ENCODE measurements at places on chromosomes 16 and 17.

GRCh38 chr17:57751348-57751971 is 6.4 kb upstream of the CCDC182 start:
- DNase-seq, result no peak

- no peak for DNase-seq
Measured at GRCh38 chr17:37567137-37567536, 42.1 kb downstream of the SYNRG start.

DNA sequence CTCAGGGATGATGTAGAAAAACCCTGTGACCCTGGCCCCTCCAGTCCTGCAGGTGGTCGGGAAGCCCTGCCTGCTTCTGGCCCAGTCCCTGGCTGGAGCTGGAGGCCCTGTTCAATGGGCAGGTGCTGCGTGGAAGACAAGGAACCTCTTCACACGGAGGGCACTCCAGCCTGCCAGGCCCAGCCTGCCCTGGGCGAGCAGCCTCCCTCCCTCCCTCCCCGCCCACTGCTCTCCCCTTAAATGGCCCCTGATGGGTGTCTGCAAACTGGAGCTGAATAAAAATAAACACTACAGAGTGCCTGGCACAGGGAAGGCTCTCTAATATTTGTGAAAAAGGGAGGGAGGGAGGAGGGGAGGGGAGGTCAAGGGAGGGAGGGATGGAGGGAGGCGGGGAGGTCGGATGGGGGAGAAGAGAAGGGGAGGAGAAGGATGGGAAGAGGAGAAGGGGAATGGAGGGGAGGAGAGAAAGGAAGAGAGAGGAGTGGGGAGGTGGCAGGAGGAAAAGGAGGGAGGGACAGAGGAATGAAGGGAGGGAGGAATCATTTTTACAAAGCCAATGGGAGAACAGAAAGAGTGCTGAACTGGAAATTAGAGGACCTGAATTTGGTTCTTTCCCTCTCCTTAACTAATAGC is 222.8 kb upstream of the TNRC6C start:
- no peak for DNase-seq

- DNase-seq, result no peak
Measured at GRCh38 chr17:31444026-31444425, 52.6 kb downstream of the RAB11FIP4 start.

GRCh38 chr17:7502987-7503386 is 18.8 kb downstream of the POLR2A start:
- DNase-seq, result no peak

DNA sequence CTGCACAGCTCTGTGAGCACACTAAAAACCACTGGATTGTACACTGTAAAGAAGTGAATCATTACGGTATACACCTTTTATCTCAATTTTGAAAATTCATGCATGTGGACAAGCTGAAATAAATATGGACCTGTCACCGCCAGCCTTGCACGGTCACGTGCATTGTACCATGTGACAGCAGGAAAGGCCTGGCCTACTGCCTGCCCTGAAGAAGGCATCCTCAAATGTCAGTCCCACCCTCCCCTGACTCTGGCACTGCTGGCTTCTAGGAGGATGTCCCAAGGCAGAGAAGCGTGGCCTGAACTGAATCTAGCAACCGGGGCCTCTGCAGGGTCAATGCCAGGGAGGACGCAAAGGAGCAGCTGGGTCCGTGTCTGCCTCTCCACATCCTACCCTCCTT is 34.6 kb downstream of the SLC38A8 start:
- no peak for DNase-seq

- no peak for DNase-seq
Measured at GRCh38 chr16:72901000-72901627, 146.8 kb downstream of the ZFHX3 start.

DNA sequence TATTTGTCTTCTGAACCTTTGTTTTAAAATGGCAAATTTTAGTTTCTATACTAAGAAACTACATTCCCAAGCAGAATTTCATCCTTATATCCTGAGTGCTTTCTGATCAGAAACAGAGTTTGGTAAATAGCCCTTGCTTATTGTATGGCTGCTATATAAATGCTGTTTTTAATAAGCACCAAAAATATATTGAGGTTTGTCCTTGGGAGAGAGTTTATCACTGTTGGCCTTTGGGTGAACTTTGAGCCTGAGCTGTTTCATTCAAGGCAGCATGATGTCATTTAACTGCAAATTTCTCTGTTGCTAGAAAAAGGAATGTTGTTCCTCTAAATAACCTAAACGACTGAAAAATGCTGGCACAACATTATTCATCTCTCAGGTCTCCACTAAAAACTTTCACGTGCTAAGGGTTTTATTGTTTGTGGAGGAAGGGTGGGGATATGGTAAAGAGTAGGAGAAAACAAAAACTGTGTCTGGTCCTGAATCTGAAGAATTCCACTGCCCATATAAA is 334.3 kb upstream of the TBX2 start:
- DNase-seq, result no peak

- DNase-seq, result no peak
Measured at GRCh38 chr16:17460890-17461289, 9.9 kb downstream of the XYLT1 start.

- no peak for DNase-seq
Measured at GRCh38 chr16:88439706-88440105, 13.4 kb upstream of the ZFPM1 start.

GRCh38 chr17:46138473-46138872 is 54.8 kb downstream of the KANSL1 start:
- DNase-seq, result no peak

- no peak for DNase-seq
Measured at GRCh38 chr17:61862105-61862574, 1.2 kb downstream of the BRIP1 start.

- no peak for DNase-seq
Measured at GRCh38 chr17:41386227-41386626, 4.1 kb upstream of the KRT34 start.

- peak; percentile 12 for DNase-seq
Measured at GRCh38 chr16:396605-397004, 394 bp upstream of the NME4 start.

- no peak for DNase-seq
Measured at GRCh38 chr16:84026606-84027005, 16.0 kb downstream of the SLC38A8 start.

DNA sequence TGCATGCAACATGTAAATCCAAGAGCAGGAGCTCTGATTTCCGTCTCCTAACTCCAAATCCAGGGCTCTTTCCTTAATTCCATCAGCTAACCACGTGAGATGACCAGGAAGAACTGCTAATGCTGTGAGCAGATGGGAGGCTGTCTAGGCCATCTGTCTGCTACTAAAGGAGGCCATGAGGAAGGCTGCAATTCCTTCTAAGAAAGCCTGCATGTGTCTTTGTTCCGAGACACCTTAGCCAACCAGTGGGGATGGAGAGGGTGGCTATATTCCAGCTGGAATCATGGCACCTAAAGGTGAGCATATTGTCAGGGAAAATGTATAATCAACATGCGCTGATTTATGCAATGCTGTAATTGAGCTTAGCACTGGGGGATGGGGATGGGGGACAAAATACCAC is 267.2 kb upstream of the CDH5 start:
- no peak for DNase-seq

- no peak for DNase-seq
Measured at GRCh38 chr17:81305051-81305630, 10.0 kb upstream of the SLC38A10 start.

GRCh38 chr17:31494259-31495021 is 103.0 kb downstream of the RAB11FIP4 start:
- peak; percentile 75 for DNase-seq

DNA sequence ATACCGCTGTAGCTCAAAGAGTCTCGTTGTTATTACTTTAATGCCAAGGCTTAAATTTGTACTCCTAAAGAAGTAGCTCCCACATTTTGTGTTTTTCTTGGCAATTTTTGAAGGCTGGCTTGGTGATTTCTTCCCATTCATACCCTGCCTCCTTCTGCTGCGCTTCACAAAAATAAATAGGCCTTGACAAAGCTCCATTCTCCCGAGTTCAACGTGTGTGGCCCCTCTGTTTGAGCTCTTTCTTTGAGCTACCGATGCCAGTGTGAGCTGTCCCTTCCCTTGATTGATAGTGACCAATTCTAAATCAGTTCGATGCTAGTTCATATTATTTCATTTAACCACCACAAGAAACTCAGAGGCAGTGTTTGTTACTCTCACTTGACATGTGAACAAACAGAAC is 96.8 kb downstream of the MAP2K6 start:
- no peak for DNase-seq

DNA sequence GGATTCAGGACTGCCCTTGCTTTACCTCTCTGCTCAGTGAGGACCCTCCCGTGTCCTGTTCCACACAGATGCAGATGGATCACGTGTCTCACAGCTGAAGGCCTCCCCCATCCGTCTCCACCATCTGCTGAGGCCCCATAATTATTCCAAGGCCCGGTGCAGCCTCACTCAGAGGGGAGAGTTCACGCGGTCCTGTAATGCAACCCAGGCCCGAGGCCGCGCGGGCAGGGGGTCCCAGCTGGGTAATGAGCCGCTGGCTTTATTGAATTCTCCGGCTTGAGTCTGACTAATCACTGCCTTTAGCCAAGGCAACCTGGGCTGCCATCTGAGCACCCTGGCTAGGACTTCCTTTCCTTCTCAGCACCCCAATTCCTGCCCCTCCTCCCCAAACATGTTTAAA is 4.4 kb upstream of the WFIKKN2 start:
- no peak for DNase-seq

DNA sequence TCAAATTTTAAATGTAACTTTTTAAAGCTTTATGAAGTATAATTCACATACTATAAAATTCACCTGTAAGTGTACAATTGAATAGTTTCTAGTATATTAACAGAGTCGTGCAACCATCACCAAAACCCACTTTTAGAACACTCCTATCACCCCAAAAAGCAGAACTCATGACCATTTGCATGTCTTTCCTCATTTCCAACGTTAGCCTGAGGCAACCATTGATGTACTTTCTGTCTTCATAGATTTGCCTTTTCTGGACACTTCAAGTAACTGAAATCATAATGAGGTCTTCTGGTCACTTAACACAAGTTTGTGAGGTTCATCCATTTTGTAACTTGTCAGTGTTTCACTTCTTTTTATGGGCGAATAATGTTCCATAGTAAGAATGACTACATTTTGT is 33.2 kb downstream of the METTL16 start:
- no peak for DNase-seq

GRCh38 chr17:77320485-77321256 is 179.9 kb downstream of the SEC14L1 start:
- no peak for DNase-seq

All from CD4-positive, alpha-beta T cell treated with Interleukin-10 for 1 hour (primary cell).